Lower lobe of right lung (tissue), 2 donors: ENCODE measurements at places on chromosomes 12 and 14. TPM values are rescaled to one million over a fixed set of nuclear protein-coding genes. Genes with fewer than 3 reads are reported as not detected.

DNA sequence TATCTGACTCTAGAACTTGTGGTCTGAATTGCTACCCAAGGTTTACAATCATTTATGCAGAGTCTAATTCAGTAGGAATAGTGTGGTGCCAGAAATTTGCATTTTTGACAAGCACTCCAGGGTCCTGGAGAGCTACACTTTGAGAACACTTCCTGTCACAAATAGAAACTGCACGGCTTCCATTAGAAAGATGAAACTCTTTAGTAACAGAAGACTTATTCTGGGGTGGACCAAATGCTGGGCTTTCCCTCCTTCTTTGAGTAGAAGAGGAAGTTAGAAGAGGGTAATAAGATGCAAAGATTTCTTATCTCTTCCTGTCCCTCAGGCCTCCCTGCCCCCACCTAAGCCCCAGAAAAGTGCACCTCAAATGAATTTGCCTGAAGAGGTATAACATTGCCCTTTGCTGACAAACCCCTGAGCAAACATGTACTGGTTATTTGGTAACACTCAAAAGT, 28.4 kb downstream of the DGLUCY start:
- no peak for DNase-seq

- no peak for DNase-seq
These were observed at the start of gene HHIPL1 for GRCh38 chr14:99644723-99645544. Gene HHIPL1, plus strand, starts transcription at chr14:99645129. Its CDS starts 79 bp downstream, at chr14:99645208.

NID2 gene
- 14.6 TPM for total RNA-seq

DNA sequence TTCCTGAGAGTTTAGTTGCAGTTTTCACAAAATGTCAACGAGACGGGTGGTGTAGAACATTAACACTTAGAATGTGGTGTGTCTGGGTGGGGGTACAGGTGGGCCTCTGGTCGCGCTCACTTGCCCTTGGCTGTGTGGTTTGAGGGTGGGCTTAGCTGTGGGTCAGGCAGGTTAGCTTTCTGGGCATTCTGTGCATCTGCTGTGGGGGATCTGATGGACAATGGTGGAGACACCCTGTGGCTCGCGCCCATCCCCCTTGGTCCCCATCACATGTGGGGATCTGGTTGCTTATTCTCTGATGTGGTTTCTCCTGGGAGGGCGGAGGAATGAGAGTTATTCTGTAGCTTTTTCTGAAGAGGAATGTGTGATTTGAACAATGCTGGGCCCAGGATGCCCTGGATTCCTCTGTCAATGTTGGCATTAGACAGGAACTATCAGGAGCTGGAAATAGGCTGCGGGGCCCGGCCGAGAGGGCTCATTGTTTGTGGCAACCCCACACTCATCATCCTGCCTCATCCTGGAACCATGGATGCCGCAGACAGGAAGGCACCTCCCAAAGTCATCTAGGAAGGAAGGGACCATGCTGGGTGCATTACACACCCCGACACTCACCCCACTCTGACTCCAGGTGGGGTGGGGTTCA, 101.6 kb downstream of the TSPAN9 start:
- no peak for DNase-seq

- no peak for DNase-seq
These were observed 31.6 kb upstream of the PTPRQ start for GRCh38 chr12:80412343-80412953.

DNA sequence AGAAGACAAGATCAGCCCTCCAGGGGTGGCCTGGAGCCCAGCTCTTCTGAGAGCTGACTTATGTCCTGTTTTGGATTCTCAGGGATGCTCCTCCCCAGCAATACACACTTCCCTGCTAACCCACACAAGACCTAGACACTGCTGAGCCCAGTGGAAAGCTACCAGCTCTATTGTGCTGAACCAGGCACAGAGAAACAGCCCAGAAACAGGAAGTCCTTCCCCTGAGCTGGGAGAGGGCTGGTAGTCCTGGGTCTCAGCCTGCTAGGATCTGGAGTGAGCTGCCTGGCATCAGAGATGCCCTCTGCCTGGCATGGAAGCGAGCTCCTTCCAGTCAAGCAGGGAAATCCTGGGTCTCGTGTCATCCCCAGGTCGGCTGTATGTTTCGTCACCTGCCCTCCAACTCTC, 1.2 kb upstream of the LAG3 start:
- no peak for DNase-seq

DNA sequence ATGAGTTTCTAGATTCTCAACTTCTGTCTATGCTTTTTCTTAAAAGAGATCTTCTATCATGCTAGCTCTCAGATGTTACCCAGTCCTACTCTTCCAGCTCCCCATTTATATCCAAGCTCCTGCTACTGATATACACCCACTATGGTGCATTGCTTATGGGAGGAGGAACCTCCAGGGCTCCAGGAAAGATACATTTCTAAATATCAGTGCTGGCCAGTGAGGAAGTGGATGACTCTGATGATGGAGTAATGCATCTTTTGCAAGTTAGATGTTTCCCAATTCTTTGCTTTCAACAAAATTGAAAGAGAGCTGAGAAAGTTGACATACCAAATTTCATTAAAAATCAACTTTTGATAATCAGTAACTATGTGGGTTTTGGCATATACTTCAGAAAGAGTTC, 105.7 kb upstream of the RESF1 start:
- no peak for DNase-seq

DNA sequence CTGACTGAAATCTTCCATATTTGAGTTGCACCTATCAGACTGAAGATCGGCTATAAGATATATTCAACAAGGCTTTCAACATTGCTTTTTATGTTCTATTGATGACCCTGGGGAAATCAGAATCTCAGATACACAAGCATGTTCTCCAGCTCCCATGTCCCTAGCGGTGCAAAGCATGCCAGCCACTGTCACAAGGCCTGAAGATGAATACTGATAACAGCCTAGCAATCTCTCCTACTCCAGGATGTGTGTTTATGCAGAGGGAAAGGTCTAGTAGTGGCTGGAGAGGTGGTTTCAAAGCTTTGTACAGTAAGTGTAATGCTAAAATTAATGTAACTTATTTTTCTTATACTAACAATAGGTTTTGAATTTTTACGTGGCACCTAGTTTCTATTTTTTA, 64.6 kb downstream of the SOX5 start:
- no peak for DNase-seq

DPY19L2 gene
- 3.2 TPM for total RNA-seq

GRCh38 chr12:108802101-108802961, 55.1 kb downstream of the SSH1 start:
- no peak for DNase-seq

DNA sequence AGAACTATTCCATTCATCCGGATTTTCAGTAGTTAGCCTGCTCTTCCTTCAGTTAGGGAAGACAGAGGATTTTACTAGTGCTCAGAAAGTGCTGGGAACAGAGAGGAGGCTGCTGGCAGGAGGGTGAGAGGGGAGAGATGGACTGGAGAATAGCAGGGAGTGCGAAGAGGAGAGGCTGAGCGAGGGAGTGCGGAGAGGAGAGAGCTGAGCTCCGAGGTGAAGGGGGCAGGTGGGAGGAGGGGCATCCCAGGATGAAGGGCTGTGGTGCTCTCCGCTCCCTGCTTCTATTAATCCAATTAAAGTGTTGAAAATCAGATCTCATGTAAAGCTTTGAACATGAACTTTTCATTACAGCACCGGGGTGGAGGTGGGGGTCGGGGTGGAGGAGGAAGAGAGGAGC, 20.4 kb upstream of the SMOC1 start:
- no peak for DNase-seq

GRCh38 chr12:92899386-92900001, 29.6 kb downstream of the EEA1 start:
- DNase-seq, result no peak

GRCh38 chr14:39176263-39177167, 1.5 kb downstream of the PNN start:
- no peak for DNase-seq

ZNF26 gene
- total RNA-seq, result 12.6 TPM

DNA sequence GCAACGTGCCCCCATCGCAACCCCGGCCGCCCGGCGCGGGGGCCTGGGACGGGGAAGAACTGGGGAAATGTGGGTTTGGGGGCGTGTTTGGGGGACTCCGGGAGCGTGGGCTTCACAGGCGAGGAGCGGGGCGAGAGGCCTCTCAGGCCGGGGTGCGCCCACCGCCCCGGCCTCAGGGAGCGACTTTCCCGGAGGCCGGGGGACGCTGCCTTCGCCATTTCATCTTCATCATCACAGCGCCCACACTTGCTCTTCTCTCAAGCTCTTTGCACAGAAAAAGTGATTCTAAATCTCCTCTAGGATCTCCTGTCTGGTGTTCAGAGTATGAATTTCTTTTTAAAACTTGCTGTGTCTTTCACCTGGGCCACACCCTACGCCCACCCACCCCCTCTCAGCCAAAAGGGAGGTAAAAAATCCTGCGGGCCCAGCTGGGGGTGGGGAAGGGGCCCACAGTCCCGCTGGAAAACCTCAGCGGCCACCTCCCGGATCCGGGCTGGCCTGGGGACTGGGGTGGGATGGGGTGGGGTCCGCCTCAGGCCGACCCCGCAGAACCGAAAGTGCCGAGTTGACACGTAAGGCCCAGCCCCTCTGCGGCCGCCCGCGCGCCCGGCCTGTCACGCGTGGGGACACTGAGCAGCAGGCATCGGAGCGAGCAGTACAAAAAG, 7.4 kb downstream of the CDKN1B start:
- DNase-seq, result no peak

TAS2R13 gene
- 0.92 TPM for total RNA-seq

GRCh38 chr12:92465786-92466295, 236.9 kb upstream of the PLEKHG7 start:
- no peak for DNase-seq

DNA sequence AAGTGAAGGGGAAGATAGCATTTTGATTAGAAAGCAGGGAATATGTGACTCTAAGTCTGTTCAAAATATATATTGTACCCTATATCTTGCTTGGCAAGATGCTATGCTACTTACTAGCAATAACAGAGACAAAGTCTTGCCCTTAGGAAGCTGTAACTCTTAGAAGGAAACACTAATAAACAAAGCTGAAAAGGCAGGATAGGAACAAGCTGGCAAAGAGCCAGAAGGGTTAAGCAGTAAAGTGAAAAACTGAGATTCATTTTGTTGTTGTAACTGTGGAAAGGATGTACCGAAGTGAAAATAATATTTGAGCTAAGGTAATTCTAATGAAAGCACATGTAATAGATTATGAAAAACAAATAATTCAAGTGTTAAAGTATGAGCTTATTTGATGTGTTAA, 527.1 kb upstream of the FLRT2 start:
- DNase-seq, result no peak

GRCh38 chr12:56087220-56087619, 7.3 kb downstream of the ERBB3 start:
- peak; percentile 94 for DNase-seq

DNA sequence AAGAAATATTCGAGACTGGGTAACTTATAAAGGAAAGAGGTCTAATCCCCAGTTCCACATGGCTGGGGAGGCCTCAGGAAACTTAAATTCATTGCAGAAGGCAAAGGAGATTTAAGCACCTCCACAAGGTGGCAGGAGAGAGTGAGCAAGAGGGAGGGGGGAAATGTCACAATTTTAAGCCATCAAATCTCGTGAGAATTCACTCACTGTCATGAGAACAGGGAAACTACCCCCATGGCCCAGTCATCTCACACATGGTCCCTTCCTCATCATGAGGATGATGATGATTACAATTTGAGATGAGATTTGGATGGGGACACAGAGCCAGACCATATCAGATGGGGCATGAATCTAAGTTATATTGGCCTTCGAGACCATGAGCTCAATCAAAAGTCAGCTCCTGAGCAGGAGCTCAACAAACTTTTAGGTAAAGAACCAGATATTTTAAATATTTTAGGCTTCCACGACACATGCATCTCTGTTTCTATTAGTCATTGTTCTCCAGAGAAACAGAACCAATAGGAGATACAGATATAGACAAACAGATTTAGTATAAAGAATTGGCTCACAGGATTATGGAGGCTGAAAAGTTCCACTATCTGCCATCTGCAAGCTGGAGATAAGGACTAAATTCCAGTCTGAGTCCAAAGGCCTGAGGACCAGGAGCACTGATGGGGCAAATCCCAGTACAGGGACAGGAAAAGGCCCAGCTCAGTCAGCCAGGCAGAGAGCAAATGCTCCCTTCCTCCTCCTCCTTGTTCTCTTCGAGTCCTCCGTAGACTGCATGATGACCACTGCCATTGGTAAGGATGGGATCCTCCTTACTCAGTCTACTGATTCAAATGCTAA, 24.9 kb downstream of the DGLUCY start:
- no peak for DNase-seq

GRCh38 chr12:112419297-112420133, 768 bp downstream of the PTPN11 start:
- DNase-seq, result peak; percentile 76

DNA sequence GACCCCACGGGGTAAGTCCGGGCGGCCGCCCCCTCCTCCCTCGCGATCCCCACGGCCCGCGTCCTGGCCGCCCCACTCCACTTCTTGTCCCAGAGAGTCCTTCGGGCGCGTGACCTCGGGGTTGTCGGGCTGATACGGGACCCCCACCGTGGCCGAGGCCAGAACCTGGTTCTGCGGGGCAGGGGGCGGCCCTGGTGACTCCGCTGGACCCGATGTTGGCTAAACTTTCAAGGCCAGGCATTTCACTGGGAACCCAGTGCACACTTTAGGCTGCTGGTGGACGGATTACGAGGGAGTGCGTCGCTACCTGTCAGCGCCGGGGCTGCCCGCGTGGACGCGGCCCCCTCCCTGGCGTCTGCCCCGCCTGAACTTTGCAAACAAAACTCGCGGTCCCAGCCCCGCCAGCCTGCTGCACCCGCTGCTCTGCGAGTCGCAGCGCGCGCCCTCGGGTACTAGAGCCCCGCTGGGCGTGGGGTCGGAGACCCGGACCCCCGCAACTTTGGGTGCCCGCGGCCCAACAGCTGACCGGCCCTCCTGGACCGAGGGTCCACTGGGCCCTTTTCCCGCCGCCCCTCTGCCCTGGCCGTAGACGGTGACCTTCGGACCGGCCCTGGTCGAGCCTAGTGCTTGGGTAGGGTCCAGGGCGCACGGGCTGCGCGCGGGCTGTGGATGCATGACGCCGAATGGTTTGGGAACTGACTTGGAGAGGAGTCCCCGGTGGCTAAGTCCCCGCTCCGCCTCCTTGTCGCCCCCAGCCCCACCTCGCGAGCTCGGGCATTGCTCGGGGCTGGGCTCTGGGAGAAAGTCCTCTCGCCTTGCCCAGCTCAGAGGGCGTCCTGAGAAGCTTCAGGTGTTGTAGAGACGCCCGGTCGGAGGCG, 624 bp downstream of the RIN3 start:
- DNase-seq, result peak; percentile 57

DNA sequence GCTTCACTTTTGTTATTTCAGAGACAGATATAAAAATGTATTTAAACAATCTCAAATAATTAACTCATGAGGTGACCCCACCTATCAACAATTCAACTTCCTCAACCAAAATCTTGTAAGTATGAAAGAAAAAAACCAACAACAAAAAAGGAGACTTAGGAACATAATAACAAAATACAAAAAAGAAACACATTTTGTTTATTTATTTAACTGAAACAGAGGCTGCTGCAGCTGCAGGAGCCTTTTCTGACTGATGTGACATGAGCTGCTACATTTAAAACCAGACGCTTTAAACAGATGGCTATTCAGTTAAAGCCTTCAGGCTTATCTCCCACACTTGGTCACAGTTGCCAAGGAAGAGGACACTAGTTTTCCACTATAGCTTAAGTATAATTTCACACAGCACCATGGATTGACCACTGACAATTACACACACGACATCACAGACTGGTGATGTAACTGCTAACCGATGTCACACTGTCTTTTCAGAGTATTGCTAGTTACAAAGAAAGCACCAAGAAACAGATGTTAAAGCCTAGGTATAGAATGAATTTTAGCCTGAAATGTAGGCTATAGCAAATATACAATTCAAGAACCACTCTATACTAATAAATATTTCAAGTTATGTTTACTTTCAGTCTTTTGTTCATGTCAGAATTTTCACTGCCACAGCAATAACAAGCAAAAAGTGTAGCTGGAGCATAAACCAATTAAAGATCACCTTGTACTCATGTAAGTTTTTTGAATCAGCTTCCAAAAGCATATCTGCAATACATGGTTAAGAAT, 113.0 kb downstream of the MED13L start:
- DNase-seq, result no peak
